NCI-H748 treated with DMSO at 0.1 percent for 48 hours (cell line): ENCODE measurements at places on chromosomes 12 and 14.
A peak's percentile ranks its signal among the peaks of the same experiment; 100 is the strongest.

- DNase-seq = peak; percentile 82
Observed at GRCh38 chr12:12779529-12779928, 5.9 kb upstream of the APOLD1 start.

GRCh38 chr14:70666361-70666686 is 24.6 kb downstream of the TTC9 start:
- no peak for DNase-seq

DNA sequence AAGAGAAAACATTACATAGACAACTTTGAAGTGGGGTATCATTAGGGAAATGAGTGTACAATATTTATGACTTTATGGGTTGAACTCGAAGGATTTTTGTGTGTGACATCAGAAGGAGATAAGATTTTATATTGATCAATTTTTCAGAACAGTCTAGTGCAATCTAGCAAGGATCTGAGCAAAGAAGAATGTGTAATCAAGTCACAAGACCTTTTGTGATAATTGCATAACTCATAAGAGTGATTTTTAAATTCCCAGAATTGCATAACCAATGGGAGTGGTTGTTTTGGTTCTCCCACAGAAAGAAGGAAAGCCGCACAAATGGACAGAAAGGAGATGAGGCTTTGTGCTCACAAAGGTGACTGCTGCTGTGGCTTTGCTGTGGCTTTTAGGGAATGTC is 441.8 kb upstream of the FLRT2 start:
- DNase-seq = no peak

GRCh38 chr12:79143803-79144202 is 279.2 kb downstream of the SYT1 start:
- DNase-seq = peak; percentile 60

DNA sequence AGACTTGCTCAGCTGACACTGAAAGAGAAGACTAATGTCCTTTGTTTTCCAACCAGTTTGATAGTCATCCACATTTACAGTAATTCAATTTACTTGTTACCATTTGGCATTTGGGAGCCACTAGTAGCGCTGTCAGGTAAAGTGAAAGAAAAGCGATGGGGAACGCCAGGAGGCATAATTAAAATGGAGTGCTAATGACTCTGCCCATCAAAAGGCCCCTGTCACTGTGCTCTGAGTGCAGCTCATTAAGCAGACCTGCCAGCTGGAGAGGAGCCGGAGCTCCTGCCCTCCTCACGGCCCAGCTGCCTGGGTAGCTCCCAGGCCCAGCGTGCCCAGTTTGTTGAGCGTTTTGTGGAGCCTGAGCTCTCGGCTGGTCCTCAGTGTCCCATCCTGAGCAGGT is 463.6 kb upstream of the CCDC196 start:
- DNase-seq = peak; percentile 15

- DNase-seq = no peak
Observed at GRCh38 chr14:33669111-33669510, 281.8 kb downstream of the EGLN3 start.

DNA sequence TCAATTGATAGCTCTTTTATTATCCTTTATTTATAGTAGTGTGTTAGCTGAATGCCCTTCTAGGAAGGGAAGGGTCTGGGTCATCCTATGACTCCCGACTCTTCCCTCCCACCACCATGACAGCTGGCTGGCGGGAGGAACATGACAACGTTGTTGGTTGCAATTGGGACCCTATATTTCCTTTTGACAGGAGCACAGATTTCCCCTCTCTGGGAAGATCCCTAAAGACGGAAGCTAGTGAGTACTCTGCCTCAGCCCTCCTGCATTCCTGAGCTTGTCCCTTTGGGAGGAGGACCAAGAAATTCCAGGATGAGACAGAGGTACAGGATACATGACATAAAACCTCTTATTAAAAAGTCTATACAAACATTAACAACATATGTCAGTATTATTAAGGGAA is 485.4 kb downstream of the NAV3 start:
- DNase-seq = no peak

GRCh38 chr12:107145397-107145796 is 52.0 kb upstream of the CRY1 start:
- no peak for DNase-seq

DNA sequence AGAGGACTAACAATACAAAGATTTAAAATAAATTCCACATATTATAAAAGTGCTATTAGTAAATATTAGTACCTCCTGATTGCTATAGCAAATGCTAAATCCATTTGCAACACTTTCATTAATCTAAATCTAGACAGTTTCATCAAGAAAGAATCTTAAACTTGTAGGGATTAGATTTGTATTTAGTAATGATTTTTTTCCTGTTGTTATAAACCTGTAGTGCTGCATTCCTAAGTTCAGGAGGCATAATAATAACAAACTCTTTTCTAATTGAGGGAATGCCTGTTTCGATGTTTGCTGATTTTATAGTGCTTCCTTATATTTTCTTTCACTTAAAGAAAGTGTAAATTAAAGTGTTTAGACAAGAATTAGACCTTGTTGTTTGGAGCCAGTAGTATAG is 166.1 kb downstream of the FOXA1 start:
- no peak for DNase-seq

GRCh38 chr14:89298056-89298834 is 118.8 kb downstream of the FOXN3 start:
- no peak for DNase-seq

GRCh38 chr14:56284641-56285040 is 166.4 kb downstream of the PELI2 start:
- DNase-seq = no peak

DNA sequence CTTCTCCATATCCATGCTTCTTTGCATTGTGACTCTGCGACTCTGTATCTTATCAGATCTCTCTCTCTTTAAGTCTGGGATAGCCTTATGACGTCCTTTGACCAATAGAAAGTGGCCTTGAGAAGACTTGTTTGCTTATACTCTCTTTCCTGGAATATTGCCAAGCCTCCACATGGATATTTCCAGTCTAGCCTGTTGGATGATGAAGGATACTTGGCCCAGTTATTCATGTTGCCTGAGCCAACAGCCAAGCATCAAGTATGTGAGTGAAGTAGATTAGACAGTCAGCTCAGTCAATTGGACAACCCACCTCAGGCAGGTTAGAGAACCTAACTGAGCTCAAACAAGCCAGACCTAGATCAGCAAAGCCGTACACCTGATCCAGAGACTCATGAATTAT is 864.2 kb upstream of the MGAT4C start:
- no peak for DNase-seq

GRCh38 chr14:30681752-30682355 is 59.7 kb downstream of the SCFD1 start:
- DNase-seq = no peak

DNA sequence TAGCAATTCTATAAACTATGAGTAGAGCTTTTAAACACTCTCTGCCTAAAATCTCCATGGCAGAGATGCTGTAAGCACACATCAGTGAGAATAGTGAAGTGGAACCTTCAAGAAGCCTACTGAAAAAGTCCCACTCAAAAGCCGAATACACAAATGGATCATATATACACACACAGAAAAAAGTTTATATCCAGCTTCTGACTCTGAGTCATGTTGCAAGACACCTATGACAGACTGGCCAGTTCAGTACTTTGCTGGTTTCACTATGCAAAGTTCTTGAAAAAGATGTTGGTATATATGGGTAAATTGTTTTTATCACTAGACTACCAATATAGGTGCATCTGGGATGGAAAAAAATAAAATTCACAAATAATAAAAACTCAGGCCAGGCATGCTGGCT is 126.1 kb downstream of the KCNK10 start:
- no peak for DNase-seq

DNA sequence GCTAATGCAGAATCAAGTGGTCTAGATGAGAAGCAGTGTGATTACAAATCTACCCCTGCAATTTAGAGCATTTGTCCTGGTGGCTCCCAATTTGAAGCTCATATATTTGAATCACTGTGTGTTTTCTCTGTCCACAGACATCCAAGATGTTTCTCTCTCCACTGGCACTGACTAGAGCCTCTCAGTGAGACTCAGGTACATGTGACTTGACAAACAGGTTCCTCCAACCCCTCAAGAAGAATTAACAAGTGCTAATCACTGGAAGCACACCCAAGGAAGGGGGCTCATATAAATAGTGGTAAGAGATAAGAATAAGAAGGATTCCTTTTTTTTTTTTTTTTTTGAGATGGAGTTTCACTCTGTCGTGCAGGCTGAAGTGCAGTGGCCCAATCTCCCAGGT is 20.5 kb downstream of the OR10G2 start:
- no peak for DNase-seq

GRCh38 chr14:24327303-24327702 is 7.6 kb downstream of the ADCY4 start:
- no peak for DNase-seq
